ENCODE measurements at places on chromosomes 3 and 15.

GRCh38 chr15:78174401-78174800 is 25.2 kb downstream of the IDH3A start:
- no peak for DNase-seq

GRCh38 chr3:158483701-158484235 is 87.2 kb upstream of the MLF1 start:
- no peak for DNase-seq

GRCh38 chr15:91307601-91308000 is 207.5 kb downstream of the SV2B start:
- no peak for DNase-seq

GRCh38 chr15:73905225-73905827 is 20.9 kb upstream of the LOXL1 start:
- no peak for DNase-seq

- no peak for DNase-seq
These were observed 50.7 kb downstream of the LINGO1 start for GRCh38 chr15:77581896-77582569.

- DNase-seq: no peak
These were observed 295.8 kb upstream of the THBS1 start for GRCh38 chr15:39285071-39285470.

- no peak for DNase-seq
These were observed 611 bp upstream of the SLC27A2 start for GRCh38 chr15:50181201-50181968.

- DNase-seq: no peak
These were observed 426 bp downstream of the KAT2B start for GRCh38 chr3:20040548-20041196.

DNA sequence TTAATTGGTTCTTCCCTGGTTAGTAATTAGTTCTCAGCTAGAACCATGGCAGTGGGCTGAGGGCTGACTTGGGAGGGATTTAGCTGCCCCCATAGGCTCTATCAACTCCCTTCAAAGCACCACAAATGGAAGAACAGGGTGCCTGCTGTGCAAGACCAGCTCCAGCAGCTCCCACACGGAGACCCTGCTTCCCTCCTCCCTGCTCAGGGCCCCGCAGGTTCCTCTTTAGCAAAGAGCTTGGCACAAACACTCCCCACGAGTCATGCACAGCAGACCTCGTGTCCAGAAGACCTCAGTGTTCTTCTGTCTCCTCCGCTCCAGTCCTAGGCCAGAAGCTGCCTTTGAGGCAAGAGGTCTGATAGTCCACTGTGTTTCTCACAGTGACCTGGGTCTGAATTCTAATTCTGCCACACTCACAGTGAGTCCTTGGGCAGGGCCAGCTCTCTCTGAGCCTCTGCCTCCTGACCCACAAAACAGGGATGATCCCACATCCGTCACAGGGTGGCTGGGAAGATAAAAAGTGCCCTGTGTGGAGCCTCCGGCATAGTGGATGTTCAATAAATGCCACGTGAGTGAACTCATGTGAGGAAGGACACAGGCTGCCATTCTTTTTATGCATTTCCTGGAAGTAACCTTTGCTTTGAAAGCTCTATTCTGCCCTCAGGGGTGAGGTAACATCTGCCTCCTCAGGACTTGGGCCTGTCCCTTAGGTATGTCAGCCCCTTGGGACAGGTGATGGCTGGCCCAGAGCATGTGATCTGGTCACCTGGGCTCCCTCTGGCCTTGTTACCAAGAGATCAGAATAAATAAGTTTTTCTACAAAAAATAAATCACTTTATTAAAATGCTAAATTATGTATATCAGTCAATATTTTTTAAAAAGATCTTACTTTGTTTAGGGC is 7.6 kb downstream of the RAB6B start:
- DNase-seq: no peak

DNA sequence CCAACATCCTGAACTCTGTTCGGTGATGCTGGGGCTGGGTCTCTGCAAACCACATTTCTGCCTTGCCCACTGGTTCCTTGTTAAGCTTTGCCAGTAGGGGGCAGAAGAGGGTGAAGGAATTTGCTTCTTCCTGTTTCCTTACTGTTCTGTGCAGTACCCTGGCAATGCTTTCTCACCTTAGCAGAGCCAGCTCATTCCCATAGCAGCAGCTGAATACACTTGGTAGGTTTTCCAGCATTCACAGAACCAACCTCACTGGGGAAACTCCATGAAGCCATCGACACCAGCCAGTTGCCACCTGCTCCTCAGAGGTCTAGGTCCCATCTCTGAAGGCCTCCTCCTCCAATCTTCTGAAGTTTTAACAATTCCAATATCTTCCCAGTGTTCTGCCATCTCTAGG is 308.4 kb downstream of the PDCD6IP start:
- no peak for DNase-seq

DNA sequence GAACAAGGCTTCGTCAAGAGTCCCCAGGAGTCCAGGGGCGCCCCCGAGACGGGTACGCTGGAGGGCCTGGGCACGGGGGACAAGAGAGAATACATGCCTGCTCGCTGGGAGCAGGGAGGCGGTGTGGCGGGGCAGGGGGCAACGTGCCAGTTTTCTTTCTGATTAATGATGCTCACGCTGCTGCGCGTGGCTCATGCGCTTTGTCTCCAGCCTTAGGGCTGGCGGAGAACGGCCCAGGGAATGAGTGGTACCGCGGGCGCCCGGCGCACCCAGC is 408 bp upstream of the ARPP21 start:
- no peak for DNase-seq

- no peak for DNase-seq
These were observed at the start of gene LRRC3B for GRCh38 chr3:26622621-26623418. Gene LRRC3B, plus strand, starts transcription at chr3:26622772. Its CDS starts 86,901 bp downstream, at chr3:26709673.

DNA sequence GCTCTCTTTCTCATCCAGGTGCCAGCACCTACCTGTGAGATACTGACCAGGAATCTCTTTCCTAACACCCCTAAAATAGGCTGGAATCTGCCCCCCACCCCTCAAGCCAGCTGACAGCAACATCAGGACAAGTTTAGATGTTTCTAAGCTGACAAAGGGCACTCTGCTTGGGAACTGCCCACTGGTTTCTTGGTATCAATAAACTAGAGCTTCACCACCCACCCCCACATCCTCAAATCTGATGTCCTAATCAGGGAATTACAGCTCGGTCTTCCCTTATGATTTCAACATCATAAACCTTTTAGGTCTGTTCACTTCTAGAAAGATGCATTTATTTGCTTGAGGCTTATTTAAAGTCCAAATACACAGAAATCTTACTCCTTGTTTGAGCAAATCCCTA is 34.7 kb downstream of the CEP19 start:
- no peak for DNase-seq

DNA sequence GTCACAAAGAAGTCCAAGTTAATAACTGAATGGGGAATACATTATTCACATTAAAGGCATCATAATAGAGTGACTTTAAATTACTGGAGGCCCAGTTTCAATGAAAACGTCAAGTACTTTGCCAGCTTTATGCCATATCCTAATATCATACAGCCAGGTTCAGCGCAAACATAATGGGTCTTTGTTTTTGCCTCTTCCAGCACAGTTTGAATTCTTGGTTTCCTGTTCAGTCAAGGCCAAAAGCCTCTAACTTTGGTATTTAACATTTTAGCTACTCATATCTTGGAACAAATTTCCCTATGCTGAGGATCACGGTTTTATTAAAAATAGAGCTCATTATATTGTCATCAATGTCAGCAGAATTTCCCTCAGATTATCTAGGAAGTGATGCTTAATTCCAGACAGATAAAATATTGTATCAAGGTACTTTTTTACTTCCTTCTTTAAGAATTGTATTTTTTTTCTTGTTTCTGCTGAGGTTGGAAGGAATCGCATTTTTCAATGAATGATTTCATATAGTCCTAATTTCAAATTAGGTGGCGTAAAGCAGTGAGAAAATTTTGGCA is 269.2 kb downstream of the THRB start:
- DNase-seq: no peak

DNA sequence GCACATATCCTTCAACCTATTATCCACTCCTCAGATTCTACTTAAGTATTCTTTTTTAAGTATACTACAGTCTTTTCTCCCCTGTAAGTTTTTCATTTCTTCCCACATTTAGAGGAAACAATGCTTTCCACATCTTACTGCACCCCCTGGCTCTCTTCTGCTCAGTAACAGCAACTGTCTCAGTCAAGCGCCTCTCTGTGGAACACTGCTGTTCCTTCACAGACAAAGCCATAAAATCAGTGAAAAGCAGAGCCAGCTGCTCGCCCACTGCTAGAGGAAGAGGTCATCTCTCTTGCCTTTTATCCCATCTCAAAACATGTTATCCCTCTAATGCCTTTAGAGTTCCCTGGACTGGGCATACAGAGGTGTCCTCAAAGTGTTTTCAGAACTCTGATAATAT is 24.8 kb downstream of the SERP1 start:
- no peak for DNase-seq

DNA sequence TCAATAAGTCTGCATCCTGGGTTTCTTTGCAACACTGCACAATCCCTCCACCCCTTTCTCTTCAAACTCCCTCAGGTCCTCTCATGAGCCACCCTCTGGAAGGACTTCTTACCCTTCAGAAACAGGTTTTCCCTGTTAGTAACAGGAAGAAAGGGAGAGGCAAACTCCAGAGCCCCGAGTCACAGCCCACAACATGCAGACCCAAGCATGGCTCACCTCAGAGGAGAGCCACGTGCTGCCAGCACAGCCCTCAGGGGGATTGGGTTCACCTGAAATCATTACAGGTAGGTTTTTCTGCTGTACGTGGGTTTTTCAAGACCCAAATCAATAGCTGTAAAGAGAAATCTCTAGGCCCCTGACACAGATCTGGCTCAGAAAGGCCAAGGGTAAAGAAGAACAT is 359.7 kb upstream of the ATP10A start:
- DNase-seq: no peak

DNA sequence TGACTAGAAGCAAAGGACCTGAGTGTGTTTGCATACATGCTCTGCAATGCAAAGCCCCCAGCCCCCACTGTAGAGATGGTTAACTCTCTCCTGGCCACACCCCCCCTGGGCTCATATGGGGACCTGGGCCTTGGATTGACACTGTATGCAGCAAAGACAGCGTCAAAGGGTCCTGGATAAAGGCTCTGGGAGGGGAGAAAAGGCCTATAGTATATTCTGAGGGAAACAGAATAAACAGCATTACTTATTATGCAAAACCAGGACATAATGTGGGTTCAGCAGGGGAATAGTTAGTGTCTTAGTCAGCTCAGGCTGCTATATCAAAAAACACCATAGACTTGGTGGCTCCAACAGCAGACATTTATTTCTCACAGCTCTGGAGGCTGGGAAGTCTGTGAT is 158.7 kb downstream of the APBA2 start:
- DNase-seq: no peak

All from stimulated activated CD8-positive, alpha-beta memory T cell treated with anti-CD3 and anti-CD28 coated beads, Interleukin-4, amount 100 ng/mL, for 1 hour (primary cell).